Suprapubic skin (tissue), 4 donors: ENCODE measurements at places on chromosomes 3 and 15. TPM values are rescaled to one million over a fixed set of nuclear protein-coding genes. Genes with fewer than 3 reads are reported as not detected.

GRCh38 chr15:35349916-35350315 lies 196.0 kb downstream of the DPH6 start:
- no peaks in the 10 kb centered on the region for H3K36me3 ChIP-seq
- no peaks in the 10 kb centered on the region for H3K27me3 ChIP-seq
- H3K4me1 ChIP-seq: no peaks in the 10 kb centered on the region
- H3K4me3 ChIP-seq: no peak overlapping the region

Gene AP3B2
- total RNA-seq: 4.4 TPM

- H3K36me3 ChIP-seq: peaks cover 41% of the 10 kb centered on the region
- H3K4me3 ChIP-seq: no peak overlapping the region
- no peak for DNase-seq
- peaks cover 80% of the 10 kb centered on the region for H3K4me1 ChIP-seq
- H3K27me3 ChIP-seq: no peaks in the 10 kb centered on the region
- no peak overlapping the region for H3K27ac ChIP-seq
These were observed 11.5 kb downstream of the TEX264 start for GRCh38 chr3:51682526-51682925.

- no peak for DNase-seq
- H3K27me3 ChIP-seq: no peaks in the 10 kb centered on the region
- no peaks in the 10 kb centered on the region for H3K36me3 ChIP-seq
- peak overlapping the region; percentile 51 for H3K27ac ChIP-seq
These were observed 171.9 kb downstream of the FMN1 start for GRCh38 chr15:33022629-33023028.

DNA sequence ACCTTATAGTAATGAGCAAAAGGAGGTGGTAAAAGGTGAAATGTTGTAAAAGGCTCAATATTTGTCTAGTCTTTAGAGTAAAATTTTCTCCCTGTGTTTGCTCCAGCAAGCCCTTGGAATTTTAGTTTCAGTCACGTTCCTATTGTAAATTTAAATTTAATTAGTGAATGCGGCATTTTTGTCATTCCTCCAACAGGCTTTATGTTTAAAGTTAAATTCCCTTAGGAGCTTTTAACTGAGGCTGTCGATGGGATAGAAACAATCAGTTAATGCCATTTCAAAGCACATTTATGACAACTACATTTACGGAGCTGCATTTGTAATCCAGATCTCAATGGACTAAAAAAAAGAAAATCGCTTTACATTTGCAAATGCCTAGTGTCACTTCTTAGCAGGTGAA lies 868 bp upstream of the GADL1 start:
- H3K4me1 ChIP-seq: no peaks in the 10 kb centered on the region
- H3K4me3 ChIP-seq: no peak overlapping the region
- DNase-seq: no peak
- no peaks in the 10 kb centered on the region for H3K36me3 ChIP-seq

- H3K4me3 ChIP-seq: no peak overlapping the region
- no peaks in the 10 kb centered on the region for H3K4me1 ChIP-seq
- H3K27me3 ChIP-seq: no peaks in the 10 kb centered on the region
- no peak for DNase-seq
- no peak overlapping the region for H3K27ac ChIP-seq
These were observed 15.0 kb downstream of the CEP152 start for GRCh38 chr15:48795901-48796300.

Gene NTRK3
- 11.7 TPM for total RNA-seq

Gene MTHFS
- 10.9 TPM for total RNA-seq

DNA sequence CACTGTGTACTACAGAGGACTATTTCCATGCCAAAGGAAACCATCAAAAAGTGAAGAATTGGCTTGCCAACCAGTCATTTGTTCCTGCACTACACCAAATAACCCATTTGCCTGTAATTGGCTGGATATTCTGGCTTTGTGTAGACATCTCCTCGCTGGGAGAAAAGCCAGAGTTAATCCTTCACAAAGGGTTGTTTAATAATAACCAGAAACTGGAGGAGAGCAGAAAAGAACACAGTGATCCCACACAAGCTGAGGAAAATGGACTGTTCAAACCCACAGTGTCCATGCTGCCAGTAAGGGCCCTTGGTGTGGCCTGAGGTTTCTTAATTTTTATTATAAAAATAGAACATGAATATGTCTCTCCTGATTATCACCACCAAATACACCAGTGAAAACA lies 294.0 kb downstream of the RORA start:
- H3K27ac ChIP-seq: peak overlapping the region; percentile 57
- no peak for DNase-seq
- no peak overlapping the region for H3K4me3 ChIP-seq
- H3K27me3 ChIP-seq: no peaks in the 10 kb centered on the region
- peaks cover 36% of the 10 kb centered on the region for H3K4me1 ChIP-seq

Gene LRRC31
- total RNA-seq: not detected

- peak overlapping the region; percentile 96 for H3K4me3 ChIP-seq
- peak; percentile 82 for DNase-seq
- peaks cover 43% of the 10 kb centered on the region for H3K4me1 ChIP-seq
- peak overlapping the region; percentile 92 for H3K27ac ChIP-seq
These were observed 794 bp downstream of the LRIG1 start for GRCh38 chr3:66499881-66500575.

DNA sequence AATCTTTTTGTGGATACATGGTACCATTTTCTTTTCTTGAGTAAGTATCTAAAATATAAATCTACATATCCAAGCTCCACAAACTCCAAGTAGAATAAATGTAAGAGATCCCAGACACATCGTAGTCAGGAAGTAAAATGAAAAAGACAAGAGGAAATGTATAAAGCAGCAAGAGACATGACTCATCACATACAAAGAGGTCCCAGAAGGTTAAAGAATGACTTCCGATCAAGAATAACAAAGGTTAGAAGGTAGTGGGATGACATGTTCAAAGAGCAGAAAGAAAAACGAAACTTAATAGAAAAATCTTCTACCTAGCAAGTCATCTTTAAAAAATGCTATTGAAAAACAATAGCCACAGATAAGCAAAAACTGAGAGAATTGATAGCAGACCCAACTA lies 705.8 kb downstream of the NR2F2 start:
- H3K36me3 ChIP-seq: no peaks in the 10 kb centered on the region
- no peaks in the 10 kb centered on the region for H3K4me1 ChIP-seq
- no peaks in the 10 kb centered on the region for H3K27me3 ChIP-seq
- no peak for DNase-seq
- no peak overlapping the region for H3K27ac ChIP-seq

DNA sequence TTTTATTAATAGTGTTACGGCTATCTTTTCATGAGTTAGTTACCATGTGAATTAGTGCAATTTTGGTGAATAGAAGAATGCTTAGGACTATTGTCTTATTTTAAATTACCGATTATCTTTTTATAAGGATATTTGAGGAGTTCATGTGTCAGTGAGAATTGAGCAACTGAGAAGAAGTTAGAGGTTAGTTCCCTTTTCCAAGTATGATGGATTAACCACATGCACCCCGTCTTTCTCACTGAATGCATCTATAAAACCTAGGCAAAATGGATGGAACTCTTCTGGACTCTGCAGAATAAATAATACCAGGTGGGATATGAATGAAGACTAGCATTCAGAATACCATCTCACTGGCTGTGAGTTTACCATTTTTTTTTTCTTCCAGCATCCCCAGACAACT lies 74.3 kb downstream of the TCF12 start:
- no peaks in the 10 kb centered on the region for H3K36me3 ChIP-seq
- no peak overlapping the region for H3K27ac ChIP-seq
- peaks cover 14% of the 10 kb centered on the region for H3K4me1 ChIP-seq
- H3K4me3 ChIP-seq: no peak overlapping the region
- no peaks in the 10 kb centered on the region for H3K27me3 ChIP-seq

DNA sequence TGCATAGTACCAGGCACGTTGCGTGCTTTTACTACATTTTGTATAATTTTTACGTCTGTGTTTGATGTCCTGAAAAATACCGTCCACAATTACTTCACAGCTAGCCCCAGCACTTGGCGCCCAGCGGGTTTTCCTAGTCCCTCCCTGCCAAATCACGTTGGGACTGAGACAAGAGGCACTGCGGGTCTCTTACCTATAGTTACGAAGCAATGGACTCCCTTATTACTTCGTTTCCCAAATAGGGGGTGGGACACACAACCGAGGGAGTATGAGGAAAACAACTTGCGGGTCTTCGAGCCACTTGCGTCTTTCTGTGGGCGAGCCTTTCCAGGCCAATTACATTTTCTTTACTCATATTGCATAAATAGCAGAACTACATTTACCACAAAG lies 620 bp upstream of the CMSS1 start:
- H3K27me3 ChIP-seq: no peaks in the 10 kb centered on the region
- H3K4me3 ChIP-seq: peak overlapping the region; percentile 75
- no peaks in the 10 kb centered on the region for H3K36me3 ChIP-seq
- H3K27ac ChIP-seq: peak overlapping the region; percentile 85
- peak; percentile 72 for DNase-seq

DNA sequence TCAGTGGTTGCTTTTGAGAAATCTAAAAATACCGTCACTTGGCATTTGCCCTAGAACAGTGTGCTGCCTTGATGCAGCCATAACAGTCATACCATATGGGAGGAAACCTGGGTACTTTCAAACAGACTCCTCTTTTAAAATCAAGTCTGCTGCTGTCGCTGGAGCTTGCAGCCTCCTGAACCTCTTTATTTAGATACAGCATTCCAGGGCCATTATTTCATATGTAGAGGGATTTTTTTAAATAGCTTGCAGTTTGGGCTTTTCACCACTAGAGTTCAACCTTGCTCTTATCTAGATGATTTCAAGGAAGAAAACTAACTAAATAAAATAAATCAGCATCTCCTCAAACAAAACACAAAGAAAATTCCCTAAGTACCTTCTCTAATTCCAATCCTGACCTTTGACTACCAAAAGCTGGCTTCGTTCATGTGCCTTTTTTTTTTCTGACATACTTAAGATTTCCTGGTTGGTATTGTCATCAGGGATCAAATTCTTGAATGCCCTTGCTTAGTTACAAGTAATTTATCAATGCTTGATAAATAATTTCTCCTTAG lies 111.6 kb downstream of the KBTBD8 start:
- H3K27ac ChIP-seq: no peak overlapping the region
- DNase-seq: no peak
- H3K4me3 ChIP-seq: no peak overlapping the region
- H3K36me3 ChIP-seq: no peaks in the 10 kb centered on the region

DNA sequence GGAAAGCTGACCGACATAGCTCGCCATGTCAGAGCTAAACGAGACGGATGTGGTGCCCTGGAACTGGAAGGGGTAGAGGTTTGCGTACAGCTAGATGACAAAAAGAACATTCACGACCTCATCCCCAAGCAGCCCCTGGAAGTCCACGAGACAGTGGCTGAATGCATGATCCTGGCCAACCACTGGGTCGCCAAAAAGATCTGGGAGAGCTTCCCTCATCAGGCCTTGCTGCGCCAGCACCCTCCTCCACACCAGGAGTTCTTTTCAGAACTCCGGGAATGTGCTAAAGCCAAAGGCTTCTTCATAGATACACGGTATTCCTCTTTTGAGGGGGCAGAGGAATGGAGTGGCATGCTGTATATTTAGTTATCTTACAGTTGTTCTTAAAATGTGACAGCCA lies 30.4 kb downstream of the TIPIN start:
- H3K27me3 ChIP-seq: no peaks in the 10 kb centered on the region
- H3K4me3 ChIP-seq: no peak overlapping the region
- no peak for DNase-seq
- no peak overlapping the region for H3K27ac ChIP-seq
- no peaks in the 10 kb centered on the region for H3K4me1 ChIP-seq

Gene CCR2
- 0.26 TPM for total RNA-seq

Gene MEIS2
- 18.5 TPM for total RNA-seq

DNA sequence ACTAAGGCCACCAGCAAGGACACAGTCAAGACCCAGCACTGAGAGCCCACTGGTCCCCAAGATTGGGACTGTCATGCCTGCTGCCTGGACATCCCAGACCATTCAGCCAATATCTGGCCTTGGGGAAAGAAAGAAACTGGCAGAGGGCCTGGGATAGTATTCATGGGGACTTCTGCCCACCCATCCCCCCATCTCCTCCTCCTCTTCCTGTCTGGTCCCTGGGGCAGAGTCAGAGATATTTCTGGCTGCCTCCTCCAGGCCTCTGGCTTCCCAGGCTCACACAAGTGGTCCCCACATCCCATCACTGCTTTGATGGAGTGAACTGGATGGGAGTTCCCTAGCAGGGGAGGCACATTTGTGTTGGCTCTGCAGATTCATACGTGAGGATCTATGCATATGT lies 4.2 kb upstream of the RASL12 start:
- H3K36me3 ChIP-seq: no peaks in the 10 kb centered on the region
- no peak for DNase-seq
- H3K27ac ChIP-seq: peak overlapping the region; percentile 7
- peaks cover 19% of the 10 kb centered on the region for H3K27me3 ChIP-seq
- H3K4me1 ChIP-seq: peaks cover 31% of the 10 kb centered on the region

- H3K36me3 ChIP-seq: no peaks in the 10 kb centered on the region
- no peak overlapping the region for H3K27ac ChIP-seq
- peak overlapping the region; percentile 27 for H3K4me3 ChIP-seq
- no peak for DNase-seq
These were observed 6.3 kb upstream of the EOMES start for GRCh38 chr3:27728195-27729087.

DNA sequence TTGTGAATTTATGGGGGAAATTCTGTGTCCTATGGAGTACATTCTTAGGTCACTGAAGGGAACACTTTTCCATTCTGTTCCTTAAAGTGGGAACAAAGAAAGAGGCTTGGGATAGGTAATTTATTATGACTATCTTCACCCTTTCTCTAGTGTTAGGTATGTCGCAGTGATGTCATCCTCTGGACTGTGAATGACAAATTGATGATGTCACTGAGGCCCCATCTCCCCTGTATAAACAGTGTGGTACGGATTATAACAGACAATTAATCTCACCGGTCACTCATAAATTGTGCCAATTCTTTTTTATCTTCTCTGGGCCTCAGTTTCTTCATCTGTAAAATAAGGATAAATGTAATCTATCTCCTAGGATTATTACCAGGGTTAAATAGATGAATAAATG lies 23.5 kb downstream of the MOBP start:
- no peak overlapping the region for H3K4me3 ChIP-seq
- no peaks in the 10 kb centered on the region for H3K4me1 ChIP-seq
- DNase-seq: no peak
- H3K27me3 ChIP-seq: no peaks in the 10 kb centered on the region
- H3K27ac ChIP-seq: no peak overlapping the region

Gene CACNA2D2
- total RNA-seq: 5.6 TPM

- no peak for DNase-seq
- H3K27me3 ChIP-seq: no peaks in the 10 kb centered on the region
- H3K4me1 ChIP-seq: no peaks in the 10 kb centered on the region
- no peak overlapping the region for H3K4me3 ChIP-seq
- H3K27ac ChIP-seq: no peak overlapping the region
These were observed 176.7 kb upstream of the GOLIM4 start for GRCh38 chr3:168272343-168272985.

DNA sequence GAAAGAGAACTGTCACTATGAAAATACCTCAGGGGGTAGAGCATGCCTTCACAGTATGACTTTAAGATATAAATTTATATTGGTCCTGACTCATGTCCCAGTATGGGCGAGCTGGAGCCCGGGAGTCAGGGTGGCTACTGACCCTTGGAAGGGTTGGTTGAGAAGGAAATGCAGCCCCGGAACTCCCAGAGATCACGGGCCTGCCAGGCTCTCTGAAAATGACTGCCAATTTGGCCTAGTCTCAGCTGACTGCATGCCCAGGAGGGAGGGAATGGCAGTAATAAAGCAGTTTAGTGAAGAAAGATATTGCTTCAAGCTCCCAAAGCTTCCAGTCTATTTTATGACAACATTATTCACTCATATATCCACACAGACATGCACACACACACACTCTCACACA lies 299.0 kb downstream of the NR2F2 start:
- H3K27ac ChIP-seq: no peak overlapping the region
- no peak overlapping the region for H3K4me3 ChIP-seq
- no peaks in the 10 kb centered on the region for H3K36me3 ChIP-seq
- no peak for DNase-seq
- H3K27me3 ChIP-seq: peaks cover 14% of the 10 kb centered on the region
- H3K4me1 ChIP-seq: peaks cover 6% of the 10 kb centered on the region
